ENCODE measurements at places on chromosomes 2 and 18.

- no peak overlapping the region for H3K27ac ChIP-seq
- H3K4me3 ChIP-seq: no peak overlapping the region
- H3K27me3 ChIP-seq: no peaks in the 10 kb centered on the region
- DNase-seq: no peak
These were observed 609.0 kb downstream of the IRS1 start for GRCh38 chr2:226190479-226191252.

DNA sequence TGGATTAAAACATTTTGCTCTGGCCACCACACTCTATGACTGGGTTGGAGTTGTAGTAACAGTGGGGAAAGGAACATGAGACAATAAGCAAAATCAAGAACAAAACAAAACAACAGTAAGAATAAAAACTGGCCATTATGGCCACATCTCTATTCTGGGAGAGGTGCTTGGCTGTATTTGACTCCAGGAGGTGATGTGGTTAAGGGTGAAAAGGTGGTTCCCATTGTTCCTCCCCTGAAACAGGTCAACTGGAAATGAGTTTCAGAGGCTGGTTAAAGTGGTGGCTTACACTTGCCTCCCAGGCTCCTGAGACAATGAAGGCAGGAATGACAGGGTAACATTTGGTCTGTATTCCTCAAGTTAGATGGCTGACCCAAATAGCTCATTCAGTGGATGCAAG, 67.3 kb upstream of the FANCL start:
- DNase-seq: no peak
- H3K27ac ChIP-seq: no peak overlapping the region
- H3K27me3 ChIP-seq: no peaks in the 10 kb centered on the region
- no peaks in the 10 kb centered on the region for H3K4me1 ChIP-seq
- no peaks in the 10 kb centered on the region for H3K36me3 ChIP-seq
- H3K4me3 ChIP-seq: no peak overlapping the region

- DNase-seq: no peak
- no peak overlapping the region for H3K4me3 ChIP-seq
- peaks cover 15% of the 10 kb centered on the region for H3K4me1 ChIP-seq
- no peak overlapping the region for H3K27ac ChIP-seq
These were observed 47.5 kb downstream of the ZNF638 start for GRCh38 chr2:71379086-71379485.

DNA sequence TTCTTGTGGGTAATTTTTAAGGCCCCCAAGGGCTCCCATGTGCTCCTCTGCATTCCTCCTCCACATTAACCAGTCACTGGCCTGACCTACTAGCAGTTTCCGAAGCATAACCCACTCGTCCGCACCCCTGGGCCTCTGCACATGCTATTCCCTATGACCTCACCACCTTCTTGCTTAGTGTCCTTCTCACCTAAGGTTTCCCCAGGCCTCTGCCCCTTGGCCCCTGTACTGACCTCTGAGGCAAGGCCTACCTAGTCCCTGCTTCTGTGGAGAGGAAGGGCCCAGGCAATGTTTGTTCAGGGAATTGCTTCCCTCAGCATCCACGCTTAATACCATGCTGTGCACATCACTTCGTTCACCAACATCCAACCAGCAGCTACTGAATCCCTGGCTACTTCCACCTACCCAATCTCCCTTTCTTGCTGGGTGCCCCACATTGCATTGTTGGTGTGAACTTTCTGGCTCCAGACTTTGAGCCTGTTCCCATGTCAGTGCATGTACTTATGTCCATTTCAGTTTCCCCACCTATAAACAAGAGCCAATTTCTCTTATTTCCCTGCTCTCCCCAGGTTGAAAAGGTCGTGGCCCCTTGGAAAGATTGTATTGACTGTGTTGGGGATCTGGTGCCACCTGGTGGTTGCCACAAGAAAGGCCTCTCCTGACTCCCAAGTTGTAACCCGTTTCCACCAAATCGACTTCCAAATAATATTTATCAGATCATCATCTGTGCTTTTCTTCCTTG, 19.2 kb upstream of the TMEM177 start:
- no peak overlapping the region for H3K4me3 ChIP-seq
- no peak overlapping the region for H3K27ac ChIP-seq
- DNase-seq: no peak
- no peaks in the 10 kb centered on the region for H3K36me3 ChIP-seq
- peaks cover 4% of the 10 kb centered on the region for H3K4me1 ChIP-seq

DNA sequence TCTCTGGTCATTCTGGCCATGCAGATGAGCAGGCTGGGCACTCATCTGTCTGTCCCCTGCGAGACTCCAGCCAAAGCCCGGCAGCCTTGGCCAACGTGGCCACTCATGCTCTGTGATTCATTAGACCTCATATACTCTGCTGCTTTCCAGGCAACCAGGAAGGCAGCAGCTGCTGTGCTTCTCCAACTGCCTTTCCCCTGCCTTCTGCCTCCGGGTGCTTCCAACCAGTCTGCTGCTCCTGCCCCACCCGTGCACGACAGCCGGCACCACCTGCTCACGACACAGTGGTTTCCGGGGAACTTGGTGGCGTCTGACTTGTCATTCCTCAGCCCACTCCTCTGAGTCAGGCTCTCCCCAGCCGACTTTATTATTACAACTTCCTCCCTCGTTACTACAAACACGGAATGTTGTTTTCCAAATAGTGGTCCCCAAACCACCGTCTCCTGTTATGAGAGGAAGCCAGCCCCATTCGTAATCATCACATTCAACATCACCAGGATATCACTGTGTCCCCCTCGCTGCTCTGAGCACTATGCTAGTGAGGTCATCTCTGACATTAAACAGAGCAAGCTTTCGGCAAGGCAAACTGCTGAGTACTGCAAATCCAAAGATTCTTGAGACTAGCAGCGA, 392.4 kb downstream of the ALK start:
- no peak for DNase-seq
- no peak overlapping the region for H3K4me3 ChIP-seq
- no peaks in the 10 kb centered on the region for H3K36me3 ChIP-seq
- H3K27ac ChIP-seq: no peak overlapping the region
- H3K27me3 ChIP-seq: peaks cover 5% of the 10 kb centered on the region

- H3K36me3 ChIP-seq: no peaks in the 10 kb centered on the region
- no peaks in the 10 kb centered on the region for H3K4me1 ChIP-seq
- no peaks in the 10 kb centered on the region for H3K27me3 ChIP-seq
These were observed 89.9 kb downstream of the GLI2 start for GRCh38 chr2:120825370-120826259.

- no peak for DNase-seq
- no peak overlapping the region for H3K4me3 ChIP-seq
- H3K27me3 ChIP-seq: peaks cover 13% of the 10 kb centered on the region
- H3K36me3 ChIP-seq: no peaks in the 10 kb centered on the region
- H3K27ac ChIP-seq: no peak overlapping the region
These were observed 200.5 kb upstream of the HDAC4 start for GRCh38 chr2:239601201-239601851.

GRCh38 chr2:74444498-74445318, 3.0 kb upstream of the RTKN start:
- H3K4me1 ChIP-seq: peaks cover 6% of the 10 kb centered on the region
- H3K27ac ChIP-seq: no peak overlapping the region
- no peaks in the 10 kb centered on the region for H3K36me3 ChIP-seq

GRCh38 chr2:6824962-6825361, 40.7 kb downstream of the CMPK2 start:
- no peak for DNase-seq
- H3K27ac ChIP-seq: no peak overlapping the region
- H3K4me3 ChIP-seq: no peak overlapping the region
- H3K4me1 ChIP-seq: peaks cover 13% of the 10 kb centered on the region
- H3K27me3 ChIP-seq: peaks cover 13% of the 10 kb centered on the region

DNA sequence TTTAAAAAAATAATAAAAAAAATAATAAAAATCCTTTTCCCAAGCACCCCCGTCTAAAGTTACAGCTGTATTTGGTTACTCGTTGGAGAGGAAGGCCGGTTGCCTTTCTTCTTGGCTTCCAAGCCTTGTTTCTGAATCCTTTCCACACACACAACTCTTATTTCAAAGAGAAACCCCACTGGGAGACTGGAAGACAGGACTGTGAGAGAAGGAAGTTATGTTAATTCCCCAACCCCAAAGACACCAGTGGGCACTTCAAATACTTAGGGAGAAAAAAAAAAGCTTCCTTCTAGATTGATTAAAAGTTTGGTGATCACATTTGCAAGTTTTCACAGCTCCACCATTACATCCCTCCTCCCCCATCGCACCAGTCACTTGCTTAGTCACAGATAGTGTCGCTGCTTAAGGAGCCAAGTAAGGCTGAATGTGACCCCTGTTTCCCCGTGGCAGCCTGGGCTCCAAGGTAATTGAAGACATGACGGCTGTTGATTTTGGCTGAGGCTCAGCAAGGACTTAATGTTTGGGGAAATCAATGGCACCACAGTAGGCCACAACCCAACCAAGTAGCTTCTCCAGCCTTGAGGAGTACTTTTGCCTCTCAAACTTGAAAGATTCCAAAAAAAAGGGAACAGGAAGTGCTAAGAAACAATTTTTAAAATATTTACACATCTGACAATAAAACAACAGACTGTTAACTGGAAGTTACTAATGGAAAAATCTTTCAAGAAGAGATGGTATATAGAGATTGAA, 40.8 kb upstream of the FRZB start:
- H3K36me3 ChIP-seq: no peaks in the 10 kb centered on the region
- no peaks in the 10 kb centered on the region for H3K4me1 ChIP-seq
- no peak for DNase-seq
- no peak overlapping the region for H3K4me3 ChIP-seq

- H3K36me3 ChIP-seq: peaks cover 16% of the 10 kb centered on the region
- H3K4me3 ChIP-seq: no peak overlapping the region
- no peak overlapping the region for H3K27ac ChIP-seq
- DNase-seq: no peak
- peaks cover 94% of the 10 kb centered on the region for H3K27me3 ChIP-seq
These were observed 3.6 kb upstream of the PAX3 start for GRCh38 chr2:222302178-222303018.

- H3K27ac ChIP-seq: no peak overlapping the region
- H3K4me1 ChIP-seq: no peaks in the 10 kb centered on the region
- H3K4me3 ChIP-seq: no peak overlapping the region
These were observed 59.3 kb downstream of the ETAA1 start for GRCh38 chr2:67456428-67456827.

DNA sequence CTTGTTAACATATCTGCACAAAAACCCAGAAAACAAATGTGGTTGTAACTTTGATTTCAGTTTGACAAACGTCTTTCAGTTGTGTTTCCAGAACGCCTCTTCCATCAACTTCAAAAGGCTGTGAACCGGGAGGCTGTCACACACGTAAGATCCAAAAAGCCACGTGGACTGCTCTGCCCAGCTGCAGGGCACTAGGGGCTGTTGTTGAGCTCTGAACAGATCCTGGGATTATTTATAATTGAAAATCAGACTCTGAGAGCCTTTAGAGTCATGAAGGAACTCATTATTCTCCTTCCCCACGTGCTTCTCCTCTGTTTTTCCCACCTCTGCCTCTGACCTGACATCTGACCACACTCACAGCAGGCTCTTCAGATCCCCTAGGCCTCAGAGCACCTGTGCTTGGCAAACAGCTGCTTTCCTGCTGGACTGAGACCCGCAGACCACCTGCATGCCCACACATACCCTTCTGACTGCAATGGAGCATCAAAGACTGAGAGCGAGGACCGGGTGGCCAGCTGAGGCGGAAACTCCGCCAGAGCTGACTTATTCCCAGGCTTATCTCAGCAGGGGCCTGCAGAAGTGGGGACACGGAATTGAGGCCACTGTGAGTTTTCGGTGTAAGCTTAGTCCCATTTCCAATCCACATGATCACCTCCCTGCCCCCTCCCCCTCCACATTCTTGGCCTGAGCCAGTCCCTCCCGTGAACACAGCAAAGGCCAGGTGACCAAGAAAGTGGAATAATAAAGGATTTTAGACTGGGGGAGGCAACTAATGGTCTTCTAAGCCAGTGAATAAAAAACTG, 114.8 kb downstream of the ATL2 start:
- H3K36me3 ChIP-seq: no peaks in the 10 kb centered on the region

DNA sequence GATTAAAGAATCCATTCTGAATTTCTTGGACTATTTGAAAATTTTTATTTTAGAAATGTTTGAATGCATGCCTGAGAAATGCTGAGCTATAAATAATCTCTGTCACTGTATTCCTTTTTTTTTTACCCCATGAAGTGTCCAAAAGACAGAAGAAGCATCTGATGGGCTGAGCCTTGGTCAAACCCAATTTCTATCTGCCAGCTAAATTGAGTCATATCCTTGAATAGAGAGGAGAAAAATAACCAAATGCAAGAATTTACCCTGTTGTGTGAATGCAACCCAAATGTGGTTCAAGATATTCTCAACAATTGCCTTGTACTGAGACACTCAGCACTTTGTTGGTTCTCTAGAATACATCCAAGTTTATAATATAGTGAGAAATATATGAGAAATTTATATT, 223.5 kb downstream of the UBE2E3 start:
- no peak overlapping the region for H3K4me3 ChIP-seq
- no peaks in the 10 kb centered on the region for H3K27me3 ChIP-seq
- peaks cover 14% of the 10 kb centered on the region for H3K4me1 ChIP-seq
- no peak overlapping the region for H3K27ac ChIP-seq
- peaks cover 95% of the 10 kb centered on the region for H3K36me3 ChIP-seq

DNA sequence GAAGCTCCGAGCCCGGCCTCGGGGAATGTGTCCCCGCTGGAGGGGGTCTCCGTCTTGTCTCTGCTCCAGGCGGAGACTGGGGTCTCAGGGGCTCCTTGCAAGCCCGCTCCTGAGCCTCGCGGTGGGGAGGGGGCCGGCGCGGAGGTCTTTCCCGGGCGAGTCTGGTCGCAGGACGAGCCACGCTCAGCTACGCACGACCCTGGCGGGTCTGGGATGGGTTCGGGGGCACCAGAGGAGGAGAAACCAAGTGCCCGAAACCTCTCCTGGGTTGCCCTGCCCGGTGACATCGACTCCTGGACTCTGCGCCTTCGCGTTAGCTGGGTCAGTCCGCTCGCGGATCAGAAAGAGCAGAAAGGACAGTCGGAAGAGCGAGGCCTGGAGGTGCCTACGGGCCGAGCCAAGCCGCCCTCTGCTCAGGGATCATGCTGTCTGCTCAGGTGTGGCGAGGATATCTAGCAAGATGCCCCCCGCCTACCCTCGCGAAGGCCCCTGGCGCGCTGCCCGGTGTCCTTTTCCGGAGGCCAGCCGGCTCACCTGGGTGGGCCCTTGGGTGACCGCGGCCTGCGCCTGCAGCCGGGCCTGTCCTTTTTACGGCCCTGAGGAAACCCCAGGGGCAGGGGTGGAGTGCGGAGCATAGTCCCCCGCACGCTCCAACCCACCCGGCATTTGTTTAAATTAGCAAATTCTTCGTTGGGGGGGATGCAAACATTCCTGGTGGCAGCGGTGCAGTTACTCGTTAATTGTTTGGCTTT, 58.7 kb downstream of the SNORC start:
- H3K27ac ChIP-seq: no peak overlapping the region
- H3K36me3 ChIP-seq: peaks cover 4% of the 10 kb centered on the region
- no peak for DNase-seq

GRCh38 chr18:40984856-40985255, 970.2 kb upstream of the PIK3C3 start:
- H3K36me3 ChIP-seq: no peaks in the 10 kb centered on the region
- H3K27me3 ChIP-seq: no peaks in the 10 kb centered on the region
- DNase-seq: no peak
- no peak overlapping the region for H3K4me3 ChIP-seq

DNA sequence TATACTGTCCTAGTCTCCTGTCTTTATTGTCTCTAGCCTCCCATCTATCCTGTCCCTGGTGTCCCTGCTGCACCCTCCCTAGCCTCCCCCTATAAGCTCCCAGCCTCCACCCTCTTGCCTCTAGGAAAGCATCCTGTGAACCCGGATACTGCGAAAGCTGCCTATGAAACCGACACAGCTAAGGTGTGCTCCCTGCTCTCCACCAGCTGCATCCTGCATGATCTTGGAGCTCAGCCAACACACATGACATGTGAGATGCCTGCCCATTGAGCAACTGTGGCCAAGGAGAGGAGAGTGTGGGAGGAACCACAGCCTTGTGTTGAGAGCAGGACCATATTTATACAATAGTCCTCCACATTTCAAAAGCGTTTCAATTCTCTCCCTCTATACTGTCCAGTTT, 187.1 kb downstream of the ZBTB7C start:
- no peak for DNase-seq
- peaks cover 1% of the 10 kb centered on the region for H3K4me1 ChIP-seq
- peaks cover 3% of the 10 kb centered on the region for H3K27me3 ChIP-seq
- H3K27ac ChIP-seq: no peak overlapping the region
